ENCODE measurements at places on chromosomes 1 and 21.

DNA sequence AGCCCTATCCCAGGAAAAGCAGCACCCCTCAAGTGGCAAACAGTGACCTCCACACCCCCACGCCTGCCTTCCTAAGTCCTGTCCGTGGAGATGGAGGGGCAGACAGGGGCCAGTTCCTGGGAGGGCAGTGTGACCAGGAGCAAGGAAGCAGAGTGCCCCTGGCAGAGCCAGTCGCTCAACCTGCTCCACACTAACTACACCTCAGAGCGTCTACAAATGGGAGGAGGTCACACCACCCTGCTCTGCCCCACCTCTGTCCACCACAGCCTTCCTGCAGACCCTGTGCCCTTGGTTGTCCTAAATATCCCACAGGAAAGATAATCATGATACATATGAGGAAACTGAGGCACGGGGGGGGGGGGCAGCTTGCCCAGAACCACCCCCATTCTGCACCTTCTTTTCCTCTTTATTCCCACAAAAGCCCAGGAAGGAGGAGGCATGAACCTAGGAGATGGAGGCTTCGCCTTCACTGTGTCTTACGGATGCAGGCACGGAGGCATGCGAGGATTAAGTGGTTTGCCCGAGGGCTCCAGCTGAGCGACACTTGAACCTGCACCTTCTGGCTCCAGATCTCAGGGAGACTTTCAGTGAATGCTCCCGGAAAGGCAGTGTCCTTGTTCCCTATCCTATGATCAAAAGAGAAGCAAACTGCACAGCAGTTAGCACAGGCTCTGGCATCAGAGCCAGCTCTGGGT is 42.7 kb upstream of the SELENON start:
- DNase-seq, result no peak

GRCh38 chr1:178593515-178593914 is 80.6 kb downstream of the TEX35 start:
- no peak for DNase-seq

DNA sequence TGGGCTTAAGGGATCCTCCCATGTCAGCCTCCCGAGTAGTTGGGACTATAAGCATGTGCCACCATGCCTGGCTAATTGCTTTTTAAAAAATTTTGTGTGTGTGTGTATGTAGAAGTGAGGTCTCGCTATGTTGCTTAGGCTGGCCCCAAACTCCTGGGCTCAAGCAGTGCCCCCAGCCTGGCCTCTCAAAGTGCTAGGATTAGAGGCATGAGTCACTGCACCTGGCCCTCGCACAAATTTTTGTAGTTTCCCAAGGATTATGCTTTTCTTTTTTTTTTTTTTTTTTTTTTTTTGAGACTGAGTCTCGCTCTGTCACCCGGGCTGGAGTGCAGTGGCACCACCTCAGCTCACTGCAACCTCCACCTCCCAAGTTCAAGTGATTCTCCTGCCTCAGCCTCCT is 144.4 kb upstream of the HNRNPU start:
- DNase-seq, result no peak

GRCh38 chr1:99621340-99621901 is 24.5 kb upstream of the PALMD start:
- DNase-seq, result no peak

DNA sequence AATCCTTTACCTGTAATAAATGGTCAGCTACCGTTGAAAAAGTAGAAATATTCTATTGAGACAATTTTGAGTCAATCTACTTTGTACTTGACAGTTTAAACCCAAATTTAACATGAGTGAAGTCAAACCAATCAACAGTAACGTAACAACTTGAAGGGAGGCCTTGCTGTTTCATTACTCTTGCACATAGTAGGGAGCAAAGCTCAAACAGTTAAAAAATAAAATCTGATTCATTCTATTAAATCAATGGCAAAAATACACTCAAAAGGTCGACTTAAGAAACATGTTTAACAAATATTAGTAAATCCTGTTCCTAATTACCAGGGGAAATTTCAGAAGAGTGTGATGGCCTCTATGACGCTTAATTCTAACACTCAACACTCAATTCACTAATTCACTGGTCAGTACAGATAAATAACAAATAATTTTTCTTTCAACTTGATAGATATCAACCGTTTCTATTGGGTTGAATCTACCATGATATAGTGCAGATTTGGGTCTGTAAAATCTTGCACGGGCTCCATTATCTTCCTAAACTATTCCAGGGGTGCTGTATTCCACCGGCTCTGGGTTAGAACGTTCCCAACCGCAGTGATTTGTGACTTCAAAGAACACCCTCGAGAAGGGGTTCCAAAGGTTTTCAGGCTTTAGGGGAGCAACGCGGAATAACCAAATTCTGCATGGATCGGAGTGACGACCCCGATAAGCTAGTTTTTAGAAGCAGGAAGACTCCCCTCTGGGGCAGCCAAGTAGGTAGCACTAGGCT is 1.4 kb downstream of the TARBP1 start:
- DNase-seq, result no peak
